ENCODE measurements at places on chromosomes 12 and 14.
A peak's percentile ranks its signal among the peaks of the same experiment; 100 is the strongest.

DNA sequence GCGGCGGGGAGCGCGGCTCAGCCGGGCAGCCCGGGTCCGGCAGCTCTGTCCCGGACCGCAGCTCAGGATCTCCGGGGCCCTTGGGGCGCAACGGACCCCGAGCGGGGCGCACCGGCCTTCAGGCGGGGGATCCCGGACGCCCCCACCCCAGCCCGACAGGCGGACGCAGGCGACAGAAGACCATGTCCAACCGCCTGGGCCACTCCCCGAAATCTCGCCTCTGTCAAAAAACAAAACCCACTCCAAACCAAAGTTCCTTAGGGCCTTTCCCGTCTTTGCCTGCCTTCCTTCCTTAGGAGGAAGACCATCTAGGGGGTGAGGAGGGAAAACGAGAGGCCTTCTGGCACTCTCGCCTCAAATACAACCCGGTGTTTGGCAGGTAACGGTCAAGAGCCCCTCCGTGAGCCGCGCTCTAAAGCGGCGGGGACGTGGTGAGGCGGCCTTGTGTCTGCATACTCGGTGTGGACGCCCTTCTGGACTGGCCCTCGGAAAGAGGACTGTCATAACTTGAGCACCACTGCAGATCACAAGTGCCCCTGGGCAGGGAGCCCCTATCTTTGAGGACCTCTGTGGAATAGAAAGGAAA is 604 bp downstream of the HCFC2 start:
- peak; percentile 18 for DNase-seq

DNA sequence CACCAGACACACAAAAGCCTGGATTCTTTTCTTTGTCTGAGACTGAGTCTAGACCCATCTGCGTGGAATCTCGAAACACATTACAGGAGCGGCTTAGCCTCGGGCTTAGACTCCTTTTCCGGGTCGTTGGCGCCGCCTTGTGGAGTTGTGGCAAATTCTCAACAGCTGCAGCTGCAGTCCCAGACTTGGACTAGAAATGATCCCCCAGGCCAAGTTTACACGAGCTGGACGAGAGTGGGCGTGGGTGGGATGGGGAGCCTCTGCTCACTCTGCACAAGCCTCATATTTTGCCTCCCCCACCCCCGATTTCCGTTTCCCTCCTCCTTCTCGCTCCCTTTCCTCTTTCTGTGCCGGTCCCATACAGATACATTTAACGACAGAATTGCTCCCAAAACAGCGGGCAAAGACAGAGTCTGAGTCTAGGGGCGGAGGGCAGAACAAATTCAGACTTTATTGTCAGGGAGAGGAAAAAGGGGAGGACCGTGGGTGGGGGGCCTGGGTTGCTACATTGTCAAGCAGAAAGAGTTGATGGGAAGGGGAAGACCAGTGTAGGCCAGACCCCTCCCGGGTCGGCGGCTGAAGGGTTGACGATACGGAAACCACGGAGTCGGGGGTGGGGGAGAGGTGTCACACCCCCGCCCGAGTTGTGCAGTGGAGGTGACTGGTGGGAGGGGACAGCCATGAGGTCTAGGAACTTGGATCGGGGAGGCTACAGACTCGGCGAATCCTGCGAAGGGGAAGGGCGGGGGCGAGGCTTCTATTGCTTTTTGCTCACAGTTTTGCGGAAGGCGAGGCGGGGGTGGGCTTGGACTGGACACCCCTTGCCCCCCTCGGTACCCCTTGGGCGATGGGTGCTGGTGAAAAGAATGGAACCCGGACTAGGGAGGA is 4.7 kb upstream of the GPR84 start:
- DNase-seq: peak; percentile 96

GRCh38 chr12:22230280-22230794 is 104.2 kb downstream of the ST8SIA1 start:
- no peak for DNase-seq

- DNase-seq: peak; percentile 96
Observed at GRCh38 chr12:111812881-111813741, 28.9 kb upstream of the MAPKAPK5 start.

- no peak for DNase-seq
Observed at GRCh38 chr14:55771242-55771981, 191.4 kb downstream of the KTN1 start.

GRCh38 chr14:88191605-88192004 is 131.5 kb downstream of the KCNK10 start:
- DNase-seq: no peak

DNA sequence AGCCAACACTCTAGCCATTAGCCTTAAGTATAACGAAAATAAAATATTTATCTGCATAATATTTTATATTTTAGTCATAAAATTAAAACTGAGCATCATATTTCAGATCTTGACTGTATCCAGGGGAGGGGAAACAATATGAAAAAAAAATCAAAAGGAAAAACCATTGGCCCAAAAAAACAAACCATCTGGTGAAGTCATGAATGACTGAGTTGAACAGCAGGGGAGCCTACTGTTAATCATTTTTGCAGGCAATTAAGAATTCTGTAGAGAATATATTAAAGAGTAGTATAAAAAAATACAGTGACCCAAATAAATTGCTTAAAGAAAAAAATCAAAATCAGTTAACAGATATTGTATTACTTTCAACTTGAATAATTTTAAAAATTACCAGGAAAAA is 224.8 kb downstream of the C12orf50 start:
- DNase-seq: no peak

- DNase-seq: no peak
Observed at GRCh38 chr12:4320497-4320852, 538 bp upstream of the TIGAR start.

GRCh38 chr12:59937148-59937547 is 341.3 kb downstream of the SLC16A7 start:
- no peak for DNase-seq

DNA sequence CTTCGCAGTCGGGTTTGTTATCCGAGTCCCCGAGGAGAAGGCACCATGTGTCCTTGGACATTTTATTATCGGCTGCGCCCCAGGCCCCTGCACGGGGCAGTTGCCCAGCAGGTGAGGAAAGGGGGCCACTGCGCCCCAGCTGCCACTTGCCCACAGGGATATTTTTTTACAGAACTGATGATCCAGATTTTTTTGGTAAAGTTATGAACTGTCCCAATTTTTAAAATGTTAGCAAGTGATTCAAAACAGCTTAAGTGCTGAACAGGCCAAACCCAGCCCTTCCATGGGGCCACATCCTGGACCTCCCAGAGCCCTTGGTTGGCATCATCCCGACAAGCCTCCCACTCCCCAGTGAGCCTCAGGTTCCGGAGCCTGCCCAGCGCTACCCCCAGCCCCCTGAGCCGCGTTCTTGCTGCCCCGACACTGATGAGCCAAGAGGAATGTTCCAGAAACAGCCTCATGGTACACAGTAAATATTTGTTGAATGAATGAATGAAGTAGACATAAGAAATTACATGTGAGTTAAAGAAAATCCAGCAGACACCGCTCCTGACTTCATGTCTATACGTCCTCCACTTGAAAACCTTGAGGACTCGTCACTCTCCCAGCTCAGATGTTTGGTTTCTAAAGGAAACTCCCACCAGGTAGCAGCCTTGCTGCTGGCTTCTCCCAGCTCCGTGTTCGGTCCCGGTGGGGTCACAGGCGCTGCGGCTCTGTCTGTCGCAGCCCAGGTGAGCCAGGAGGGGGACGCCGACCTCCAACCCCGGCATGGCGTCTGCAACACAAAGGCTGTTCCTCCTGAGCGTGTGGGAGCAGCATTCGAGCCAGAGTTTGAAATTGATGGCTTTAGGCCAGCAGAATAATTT is 88.5 kb downstream of the ADGRD1 start:
- no peak for DNase-seq

DNA sequence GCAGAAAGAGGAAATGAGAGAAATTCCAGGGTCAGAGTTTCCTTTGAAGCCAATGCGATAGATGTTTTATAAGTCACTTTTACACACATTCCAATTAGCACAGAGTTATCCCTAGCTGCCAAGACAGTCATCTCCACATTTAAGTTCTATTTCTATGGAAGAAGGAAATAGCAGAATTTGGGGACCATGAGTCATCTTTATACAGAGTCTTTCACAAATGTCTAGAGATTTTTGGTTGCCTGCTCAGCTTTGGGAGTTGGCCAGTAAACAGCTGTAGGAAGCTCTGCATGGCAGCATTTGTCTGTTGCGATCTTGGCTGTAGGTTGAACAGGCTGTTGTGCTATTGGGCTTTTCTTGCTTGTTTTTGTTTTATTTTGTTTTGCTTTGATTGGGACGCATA is 884.3 kb downstream of the GALC start:
- DNase-seq: no peak

GRCh38 chr12:123494124-123494851 is 36.3 kb downstream of the SNRNP35 start:
- no peak for DNase-seq

Measured in hematopoietic multipotent progenitor cell treated with erythropoietin and hydrocortisone succinate and interleukin-3 and kit ligand, for 6 days (in vitro differentiated cells).